ENCODE measurements at places on chromosomes 5 and 9.

- DNase-seq: peak; percentile 28
Observed at GRCh38 chr9:136996361-136997292, at the start of gene CLIC3. CLIC3 (minus strand) TSS chr9:136996568; CDS start chr9:136996543, 25 bp downstream.

GRCh38 chr5:158943569-158943968 lies 156.1 kb downstream of the EBF1 start:
- DNase-seq: no peak

GRCh38 chr5:72184408-72184807 lies 77.1 kb downstream of the MAP1B start:
- DNase-seq: no peak

DNA sequence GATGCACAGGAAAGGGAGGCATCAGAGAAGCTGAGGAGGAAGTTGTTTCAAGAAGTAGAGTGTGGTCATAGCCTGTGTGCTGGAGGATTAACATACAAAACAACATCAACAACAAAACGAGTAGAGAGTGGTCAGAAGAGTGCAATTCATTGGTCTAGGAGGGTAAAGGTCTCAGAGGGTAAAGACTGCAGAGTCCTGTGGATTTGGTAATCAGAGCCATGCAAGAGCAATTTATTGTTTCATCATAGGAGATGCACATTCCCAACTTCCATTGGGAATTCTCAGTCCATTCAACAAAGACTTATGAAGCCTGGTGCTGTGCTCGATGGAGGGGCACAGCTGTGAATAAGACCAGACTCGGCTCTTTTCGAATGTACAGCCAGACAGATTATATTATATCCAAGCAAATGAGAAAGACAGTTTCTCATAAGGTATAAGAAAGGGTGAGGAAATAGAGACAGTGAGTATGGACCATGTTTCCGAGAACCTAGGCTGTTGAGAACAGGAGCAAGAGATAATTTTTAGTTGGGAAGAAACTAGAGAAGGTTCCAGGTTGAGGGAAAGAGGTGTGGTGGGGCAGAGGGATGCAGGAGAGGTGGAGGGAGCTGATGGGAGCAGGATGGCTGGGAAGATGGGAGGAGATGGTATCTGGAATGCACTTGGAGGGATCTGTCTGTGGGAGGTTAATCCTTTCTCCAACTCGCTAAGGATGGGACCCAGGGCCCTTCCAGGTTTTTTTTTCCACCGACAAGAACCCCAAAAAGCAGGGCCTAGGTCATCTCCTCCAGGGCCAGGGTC lies 7.9 kb upstream of the MYORG start:
- no peak for DNase-seq

DNA sequence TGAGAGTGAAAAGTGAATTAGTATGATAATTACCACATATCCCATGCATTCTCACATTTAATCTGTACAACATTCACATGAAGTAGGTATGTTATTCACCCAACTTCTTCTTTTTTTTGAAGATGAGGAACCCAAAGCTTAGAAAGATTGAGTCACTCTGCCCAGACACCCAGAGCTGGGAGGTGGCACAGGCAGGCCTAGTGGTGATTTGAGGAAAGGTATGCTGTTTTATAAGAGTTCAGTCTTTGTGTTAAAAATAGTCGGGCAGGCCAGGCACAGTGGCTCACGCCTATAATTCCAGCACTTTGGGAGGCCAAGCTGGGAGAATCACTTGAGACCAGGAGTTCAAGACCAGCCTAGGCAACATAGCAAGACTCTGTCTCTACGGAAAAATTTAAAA lies 285.3 kb downstream of the NR3C1 start:
- DNase-seq: no peak

DNA sequence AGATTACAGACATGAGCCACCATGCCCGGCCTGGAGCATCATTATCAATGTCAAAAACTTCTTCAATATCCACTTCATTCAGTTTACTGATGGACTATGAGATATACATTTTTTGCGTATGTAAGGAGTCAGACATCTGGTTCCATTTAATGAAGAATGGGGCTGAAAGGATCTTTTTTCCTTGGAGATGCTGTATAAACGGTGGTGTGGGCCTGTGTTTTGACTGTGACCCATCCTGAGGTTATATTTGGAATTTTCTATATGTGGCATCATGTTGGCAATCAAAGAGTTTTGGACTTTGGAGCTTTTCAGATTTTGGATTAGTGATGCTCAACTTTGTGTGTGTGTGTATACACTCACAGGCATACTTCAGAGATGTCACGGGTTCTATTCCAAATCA lies 85.7 kb upstream of the FBXL17 start:
- no peak for DNase-seq

GRCh38 chr9:91783411-91783810 lies 166.6 kb downstream of the ROR2 start:
- DNase-seq: no peak

GRCh38 chr5:175657593-175658271 lies at the start of gene HRH2:
HRH2 (plus strand) TSS chr5:175658071; CDS start chr5:175683234, 25,163 bp downstream.
- peak; percentile 31 for DNase-seq

GRCh38 chr5:123617561-123617960 lies 105.6 kb downstream of the CSNK1G3 start:
- no peak for DNase-seq

GRCh38 chr9:137366891-137367381 lies 56.0 kb downstream of the EXD3 start:
- DNase-seq: no peak

DNA sequence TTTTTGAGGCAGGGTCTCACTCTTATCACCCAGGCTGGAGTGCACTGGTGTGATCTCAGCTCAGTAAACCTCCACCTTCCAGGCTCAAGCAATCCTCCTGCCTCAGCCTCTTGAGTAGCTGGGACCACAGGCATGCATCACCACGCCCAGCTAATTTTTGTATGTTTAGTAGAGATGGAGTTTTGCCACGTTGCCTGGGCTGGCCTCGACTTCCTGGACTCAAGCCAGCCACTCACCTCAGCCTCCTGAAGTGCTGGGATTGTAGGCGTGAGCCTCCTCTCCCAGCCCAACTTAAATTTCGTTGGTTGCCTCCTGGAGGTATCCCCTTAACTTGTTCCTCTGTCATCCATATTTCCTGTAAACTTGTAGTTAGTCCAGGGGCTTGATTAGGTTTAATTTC lies 47.2 kb downstream of the RAB24 start:
- DNase-seq: no peak

- no peak for DNase-seq
Observed at GRCh38 chr5:68928617-68929302, 165.1 kb upstream of the SLC30A5 start.

DNA sequence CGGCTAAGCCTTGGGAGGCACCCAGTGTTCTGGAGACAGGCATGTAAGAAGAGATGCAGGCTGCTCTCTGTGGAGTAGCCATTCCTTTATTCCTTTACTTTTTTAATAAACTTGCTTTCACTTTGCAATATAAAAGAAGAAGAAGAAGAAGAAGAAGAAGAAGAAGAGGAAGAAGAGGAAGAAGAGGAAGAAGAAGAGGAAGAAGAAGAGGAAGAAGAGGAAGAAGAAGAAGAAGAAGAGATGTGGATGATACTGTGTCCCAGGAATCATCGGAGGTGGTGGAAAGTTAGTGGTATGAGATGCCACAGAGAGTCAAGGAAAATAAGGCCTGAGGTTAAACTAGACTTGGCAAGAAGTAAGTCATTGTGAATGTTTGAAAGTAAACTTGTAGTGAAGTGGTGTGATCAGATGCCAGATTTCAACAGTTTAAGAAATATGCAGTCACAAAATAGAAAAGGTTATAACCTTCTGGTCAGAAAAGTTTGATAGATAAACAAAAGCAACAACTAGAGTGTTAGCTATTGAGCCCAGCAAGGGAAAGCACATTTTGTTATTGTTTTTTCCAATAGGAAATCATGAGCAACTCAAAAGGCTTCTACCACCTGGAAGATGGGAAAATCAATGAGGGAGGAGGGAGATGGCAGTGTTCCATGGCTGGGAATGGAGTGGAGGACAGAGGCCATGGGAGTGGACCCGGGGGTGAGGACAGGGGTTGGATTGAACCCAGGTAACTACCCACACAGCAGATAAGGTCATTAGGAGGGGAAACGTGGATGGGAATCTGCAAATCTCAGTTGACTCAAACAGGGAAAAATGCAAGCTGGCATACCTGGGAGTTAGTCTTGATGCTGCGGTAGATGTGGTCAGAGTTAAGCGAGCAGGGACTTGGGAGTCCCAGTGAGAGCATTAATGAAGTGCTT lies 16.8 kb downstream of the AOPEP start:
- DNase-seq: no peak

DNA sequence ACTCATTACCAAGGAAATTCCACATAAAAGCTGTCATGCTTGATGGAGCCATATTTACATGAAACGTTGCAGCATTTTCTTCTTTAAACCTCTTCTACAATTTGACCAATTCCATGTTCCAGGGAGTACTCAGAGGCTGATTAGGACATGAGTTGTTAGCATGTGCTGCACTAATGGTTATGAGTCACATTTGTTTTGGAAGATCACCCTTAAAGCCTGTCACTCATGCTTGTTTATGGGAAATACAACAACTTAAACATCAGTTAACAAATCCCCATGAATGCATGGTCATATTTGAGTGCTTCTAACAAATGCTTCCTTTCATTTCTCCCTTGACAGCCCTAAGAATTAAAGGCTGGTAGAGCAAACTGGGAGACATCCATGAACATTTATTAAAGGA lies 156.1 kb downstream of the GHR start:
- DNase-seq: no peak

DNA sequence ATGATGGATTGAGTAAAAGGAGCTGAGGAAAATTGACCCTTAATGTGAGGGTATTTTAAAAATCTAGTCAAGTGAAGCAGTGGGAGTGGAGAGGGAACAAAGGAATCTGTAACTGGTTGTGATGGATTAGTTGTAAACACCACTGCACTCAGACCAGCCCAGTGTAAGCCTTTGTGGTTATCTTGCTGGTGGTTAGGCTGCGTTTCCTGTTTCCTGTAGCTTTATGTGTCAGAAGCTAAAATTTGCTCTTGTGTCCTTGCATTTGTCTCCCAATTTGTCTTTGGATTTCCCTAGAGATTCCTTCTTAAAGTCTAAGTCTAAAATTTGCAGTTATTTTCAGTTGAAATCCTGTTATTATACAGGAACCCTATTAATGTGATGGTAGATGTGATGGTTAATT lies 6.3 kb downstream of the IFNA21 start:
- no peak for DNase-seq

GRCh38 chr5:178551059-178551458 lies 39.1 kb downstream of the COL23A1 start:
- no peak for DNase-seq

- no peak for DNase-seq
Observed at GRCh38 chr5:148816782-148817181, 9.6 kb upstream of the ADRB2 start.

DNA sequence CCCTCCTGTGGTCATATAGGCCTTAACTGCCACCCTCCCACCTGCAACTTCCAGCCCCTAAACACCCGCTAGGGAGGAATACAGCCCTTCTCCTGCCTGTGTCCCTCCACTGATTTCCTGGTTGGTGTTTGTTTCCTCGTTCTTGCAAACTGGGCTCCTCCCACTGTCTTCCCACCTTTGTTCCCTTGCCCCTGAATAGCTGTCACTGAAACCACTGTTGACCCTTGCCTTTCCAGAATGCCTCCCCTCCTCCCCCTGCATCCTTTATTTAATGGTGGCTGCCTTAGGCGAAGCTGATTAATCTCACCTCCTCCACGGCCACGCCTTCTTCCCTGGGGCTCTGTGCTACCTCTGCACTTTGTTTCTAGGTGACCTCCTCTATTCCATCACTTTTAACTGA lies 626.7 kb downstream of the BNC2 start:
- no peak for DNase-seq

DNA sequence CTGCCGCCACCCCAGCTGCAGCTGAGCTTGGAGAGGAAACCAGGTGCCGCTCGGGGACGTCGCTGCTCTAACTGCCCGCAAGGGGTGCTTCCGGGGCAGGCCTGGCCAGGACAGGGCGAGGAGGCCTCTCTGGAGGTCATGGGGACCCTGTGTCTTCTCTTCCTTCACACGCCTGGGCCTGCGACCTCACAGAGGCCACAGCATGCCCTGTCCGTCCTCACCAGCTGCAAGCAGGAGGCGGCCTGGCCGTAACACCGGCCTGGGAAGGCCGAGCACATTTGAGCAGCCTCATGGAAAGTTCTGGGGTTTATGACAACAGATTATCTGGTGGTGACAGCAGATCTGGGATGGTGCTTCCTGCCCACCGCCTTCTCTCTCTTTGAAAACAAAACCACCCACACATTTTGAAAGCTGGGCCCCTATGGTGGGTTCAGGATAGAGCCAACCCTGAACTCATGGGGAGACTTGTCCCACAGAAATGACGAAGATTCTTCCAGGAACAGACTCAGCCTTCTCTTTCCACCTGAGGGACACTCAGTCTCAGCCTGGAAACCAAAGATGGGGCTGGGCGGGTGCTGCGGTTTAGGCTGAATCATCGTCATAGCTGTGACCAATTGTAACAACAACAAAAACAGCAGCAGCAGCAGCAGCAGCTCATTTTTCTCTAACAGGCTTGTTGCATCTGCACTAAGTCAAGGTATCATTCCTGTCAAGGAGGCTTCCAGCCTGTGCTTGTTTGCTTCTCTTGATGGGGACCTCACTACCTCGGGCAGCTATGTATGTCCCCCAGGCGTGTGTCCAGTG lies 99.6 kb upstream of the RAPGEF1 start:
- DNase-seq: no peak

DNA sequence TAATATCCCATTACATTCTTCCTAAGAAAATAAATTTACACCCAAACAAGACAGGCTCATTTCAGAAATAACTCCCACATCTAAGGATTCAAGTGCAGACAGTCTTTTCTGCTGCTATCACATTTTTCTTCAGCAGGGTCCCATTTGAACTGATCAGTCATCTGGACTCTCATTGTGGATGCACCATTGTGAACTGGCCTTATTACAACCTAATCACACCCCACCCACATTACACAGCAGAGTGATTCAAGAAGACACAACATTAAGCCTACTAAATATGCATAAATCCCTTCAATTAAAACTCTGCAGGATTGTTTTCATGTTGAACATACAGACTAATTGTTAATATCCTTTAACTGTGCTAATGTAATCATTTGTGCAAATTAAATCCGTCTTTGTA lies 146.2 kb downstream of the CDH12 start:
- DNase-seq: no peak

DNA sequence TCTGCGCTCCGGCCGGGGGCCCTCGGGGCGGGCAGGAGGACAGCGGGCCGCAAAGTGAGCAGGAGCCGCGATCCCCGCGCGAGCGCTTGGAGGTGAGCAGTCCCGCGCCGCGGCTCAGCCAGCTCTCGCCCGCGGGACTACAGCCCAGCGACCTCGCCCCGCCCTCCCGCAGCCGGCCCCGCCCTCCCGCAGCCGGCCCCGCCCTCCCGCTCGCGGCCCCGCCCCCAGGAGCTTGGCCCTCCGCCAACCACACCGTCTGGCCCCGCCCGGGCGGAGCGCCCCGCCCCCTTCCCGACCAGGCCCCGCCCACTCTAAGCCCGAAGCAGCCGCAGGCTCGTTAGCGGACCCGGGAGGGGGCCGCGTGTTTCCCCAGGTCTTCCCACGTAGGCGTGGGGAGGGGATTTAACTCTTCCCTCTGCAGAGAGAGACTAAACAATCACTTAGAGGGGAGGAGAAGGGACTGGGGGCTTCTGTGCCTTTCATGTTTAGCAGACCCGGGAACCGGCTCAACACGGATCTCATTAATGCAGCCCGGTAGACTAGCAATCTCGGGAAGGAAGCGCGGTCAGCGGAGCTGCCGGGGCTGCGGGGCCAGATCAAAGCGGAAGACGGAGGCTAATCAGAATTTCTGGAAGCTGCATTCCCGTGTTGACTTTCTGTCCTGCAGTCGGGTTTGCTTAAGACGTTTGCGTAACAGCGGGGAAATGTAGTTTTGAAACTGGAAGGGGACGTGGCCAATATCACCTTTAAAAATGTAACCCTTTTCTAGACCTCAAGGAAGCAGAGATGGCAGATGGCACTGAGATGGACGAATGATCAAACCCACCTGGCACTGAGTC lies at the start of gene MYO10:
Gene MYO10 (minus strand): TSS at position 139 of the 839 bp plus-strand sequence. CDS start 480 bp downstream, outside the sequence.
- DNase-seq: no peak
